Esophagus muscularis mucosa (tissue), 4 donors: ENCODE measurements at places on chromosomes 7 and 10. TPM values are rescaled to one million over a fixed set of nuclear protein-coding genes. Genes with fewer than 3 reads are reported as not detected.

NOS3 gene
- 3.7 TPM for total RNA-seq

TYW1B gene
- 0.99 TPM for total RNA-seq

HOXA3 gene
- 11.4 TPM for total RNA-seq

OPN1SW gene
- total RNA-seq, result not detected

CUZD1 gene
- total RNA-seq, result 0.42 TPM

LEP gene
- total RNA-seq, result not detected

MEPCE gene
- total RNA-seq, result 41.1 TPM

DNA sequence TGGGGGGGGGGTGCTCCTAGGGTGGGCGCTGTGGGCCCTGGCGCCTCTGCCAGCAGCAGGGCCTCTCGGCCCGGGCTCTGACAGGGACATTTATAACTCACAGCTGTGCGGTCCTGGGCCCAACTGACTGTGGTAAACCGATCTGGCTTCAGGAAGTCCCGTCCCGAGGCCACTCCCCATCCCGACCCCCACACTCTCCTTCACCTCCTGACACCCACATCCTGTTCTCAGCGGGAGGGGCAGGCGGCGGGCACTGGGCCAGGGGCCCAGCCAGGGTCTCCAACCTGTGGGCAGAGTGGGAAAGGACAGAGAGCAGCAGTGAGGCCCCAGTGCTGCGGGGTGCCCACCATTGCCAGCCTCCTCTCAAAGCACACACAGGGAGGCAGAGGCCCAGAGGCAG is 69.1 kb downstream of the ZMIZ1 start:
- H3K27me3 ChIP-seq, result no peaks in the 10 kb centered on the region
- no peak for DNase-seq
- H3K4me3 ChIP-seq, result no peak overlapping the region
- peaks cover 99% of the 10 kb centered on the region for H3K4me1 ChIP-seq
- H3K36me3 ChIP-seq, result peaks cover 31% of the 10 kb centered on the region

DNA sequence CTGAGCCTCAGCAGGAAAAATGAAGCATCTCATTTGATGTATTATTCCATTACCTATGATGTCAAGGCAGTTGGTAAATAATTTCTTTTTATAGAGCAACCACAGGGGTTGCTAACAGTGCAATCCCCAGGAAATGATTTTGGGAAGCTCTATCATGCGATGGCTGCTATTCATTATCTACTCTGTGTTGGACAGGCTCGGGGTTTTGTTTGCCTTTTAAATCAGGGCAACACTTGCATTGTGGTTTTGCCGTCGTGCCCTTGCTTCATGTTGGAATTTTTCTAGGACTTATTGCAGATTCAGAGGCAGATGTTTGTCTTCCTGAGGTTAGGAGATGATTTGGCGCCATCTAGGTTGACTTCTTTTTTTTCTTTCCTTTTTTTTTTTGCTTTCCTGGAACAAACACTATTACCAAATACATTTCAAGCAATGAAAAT is 128.4 kb downstream of the BICC1 start:
- H3K27me3 ChIP-seq, result no peaks in the 10 kb centered on the region
- H3K36me3 ChIP-seq, result no peaks in the 10 kb centered on the region
- peaks cover 4% of the 10 kb centered on the region for H3K4me1 ChIP-seq
- H3K27ac ChIP-seq, result peak overlapping the region; percentile 75

DNA sequence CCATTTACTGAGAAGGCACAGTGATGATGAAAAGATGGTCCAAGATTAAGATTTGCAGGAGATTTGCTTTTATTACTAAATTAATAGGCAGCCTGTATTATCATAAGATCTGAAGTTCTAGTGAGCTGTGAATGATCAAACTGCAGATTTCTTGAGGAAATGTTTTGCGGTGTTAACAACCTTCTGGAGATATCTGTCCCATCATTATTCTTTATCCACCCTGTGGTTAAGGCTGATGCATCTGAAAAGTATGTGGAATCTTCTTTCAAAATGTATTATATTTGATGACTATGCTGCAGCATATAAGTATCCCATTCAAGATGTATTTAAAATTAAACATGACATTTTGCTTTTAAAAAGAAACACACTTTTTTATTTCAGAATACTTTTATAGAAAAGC is 150.3 kb downstream of the POLR1F start:
- DNase-seq, result no peak
- no peaks in the 10 kb centered on the region for H3K4me1 ChIP-seq
- H3K4me3 ChIP-seq, result no peak overlapping the region
- H3K27ac ChIP-seq, result no peak overlapping the region
- H3K36me3 ChIP-seq, result no peaks in the 10 kb centered on the region

- no peak overlapping the region for H3K27ac ChIP-seq
- no peak for DNase-seq
- H3K36me3 ChIP-seq, result no peaks in the 10 kb centered on the region
Observed at GRCh38 chr7:12812111-12812510, 124.7 kb downstream of the ARL4A start.

DNA sequence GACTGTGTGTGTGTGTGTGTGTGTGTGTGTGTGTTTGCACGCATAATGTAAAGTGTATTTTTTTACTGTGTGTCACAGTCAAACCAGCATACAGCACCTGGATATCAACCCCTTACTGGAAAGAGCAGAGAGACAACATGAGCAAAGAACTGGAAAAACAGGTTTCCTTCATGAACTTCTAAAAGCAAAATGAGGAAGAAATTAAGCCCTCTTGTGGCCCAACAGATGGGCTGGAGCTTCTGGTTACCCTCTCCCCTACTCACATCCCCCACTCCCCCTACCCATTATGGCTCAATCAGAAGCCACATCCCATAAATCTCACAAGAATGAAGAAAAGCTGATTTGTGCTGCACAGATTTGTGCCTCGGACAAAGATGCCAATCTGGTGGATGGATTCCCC is 36.2 kb downstream of the PDE1C start:
- H3K36me3 ChIP-seq, result no peaks in the 10 kb centered on the region
- H3K4me3 ChIP-seq, result no peak overlapping the region
- H3K27me3 ChIP-seq, result no peaks in the 10 kb centered on the region
- H3K27ac ChIP-seq, result no peak overlapping the region
- DNase-seq, result no peak
- H3K4me1 ChIP-seq, result no peaks in the 10 kb centered on the region

GRCh38 chr10:37535459-37536246 is 321.8 kb downstream of the ZNF248 start:
- DNase-seq, result no peak
- H3K27me3 ChIP-seq, result no peaks in the 10 kb centered on the region
- H3K27ac ChIP-seq, result no peak overlapping the region
- H3K4me1 ChIP-seq, result no peaks in the 10 kb centered on the region

GRCh38 chr7:137446025-137446424 is 102.5 kb upstream of the PTN start:
- H3K4me3 ChIP-seq, result no peak overlapping the region
- H3K36me3 ChIP-seq, result no peaks in the 10 kb centered on the region

DNA sequence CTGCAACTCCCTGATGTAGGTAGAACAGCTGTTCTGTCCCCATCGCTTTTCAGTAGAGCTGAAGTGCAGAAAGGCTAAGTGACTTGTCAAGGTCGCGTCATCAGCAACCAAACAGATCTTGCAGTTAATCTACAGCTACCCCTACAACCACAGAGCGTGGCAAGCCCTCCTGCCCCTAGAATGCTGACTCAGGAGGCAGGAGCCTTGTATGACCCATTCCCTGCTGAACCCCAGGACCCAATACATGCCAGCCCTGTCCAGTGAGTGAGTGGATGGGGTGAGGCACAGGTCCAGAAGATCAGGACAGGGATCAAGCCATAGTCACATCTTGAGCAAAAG is 26.6 kb upstream of the GJD4 start:
- H3K4me3 ChIP-seq, result no peak overlapping the region
- DNase-seq, result no peak
- no peaks in the 10 kb centered on the region for H3K27me3 ChIP-seq
- H3K4me1 ChIP-seq, result peaks cover 6% of the 10 kb centered on the region

GRCh38 chr7:82173400-82174021 is 270.1 kb downstream of the CACNA2D1 start:
- no peak for DNase-seq
- H3K36me3 ChIP-seq, result no peaks in the 10 kb centered on the region
- H3K4me1 ChIP-seq, result no peaks in the 10 kb centered on the region
- no peaks in the 10 kb centered on the region for H3K27me3 ChIP-seq
- H3K27ac ChIP-seq, result no peak overlapping the region

DNA sequence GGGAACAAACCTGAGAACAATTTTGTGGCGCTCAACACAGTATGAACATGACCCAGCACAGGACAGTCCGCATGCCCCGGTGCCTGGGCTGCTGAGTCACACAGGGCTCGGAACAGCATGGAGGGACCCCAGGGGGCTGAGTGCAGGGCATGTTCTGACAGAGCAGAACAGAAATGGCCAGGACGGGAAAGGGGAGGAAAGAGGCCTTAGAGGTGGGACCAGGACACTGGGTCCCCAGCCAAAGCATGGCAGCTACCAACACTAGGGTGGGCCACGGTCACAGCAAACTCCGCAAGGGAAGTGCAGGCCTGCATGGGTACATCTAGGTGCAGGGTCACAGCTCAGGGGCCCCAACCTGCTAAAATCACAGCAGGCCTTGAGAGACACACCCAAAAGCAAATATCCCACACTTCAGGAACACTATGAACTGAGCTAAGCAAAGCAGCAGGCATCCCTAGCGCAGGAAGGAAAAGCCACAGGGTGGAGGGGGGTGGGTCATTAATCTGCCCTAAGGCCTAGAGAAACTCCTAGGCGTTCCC is 5.6 kb downstream of the IMPDH1 start:
- H3K4me3 ChIP-seq, result peak overlapping the region; percentile 95
- peaks cover 44% of the 10 kb centered on the region for H3K4me1 ChIP-seq
- peaks cover 41% of the 10 kb centered on the region for H3K36me3 ChIP-seq
- no peaks in the 10 kb centered on the region for H3K27me3 ChIP-seq
- no peak overlapping the region for H3K27ac ChIP-seq

DNA sequence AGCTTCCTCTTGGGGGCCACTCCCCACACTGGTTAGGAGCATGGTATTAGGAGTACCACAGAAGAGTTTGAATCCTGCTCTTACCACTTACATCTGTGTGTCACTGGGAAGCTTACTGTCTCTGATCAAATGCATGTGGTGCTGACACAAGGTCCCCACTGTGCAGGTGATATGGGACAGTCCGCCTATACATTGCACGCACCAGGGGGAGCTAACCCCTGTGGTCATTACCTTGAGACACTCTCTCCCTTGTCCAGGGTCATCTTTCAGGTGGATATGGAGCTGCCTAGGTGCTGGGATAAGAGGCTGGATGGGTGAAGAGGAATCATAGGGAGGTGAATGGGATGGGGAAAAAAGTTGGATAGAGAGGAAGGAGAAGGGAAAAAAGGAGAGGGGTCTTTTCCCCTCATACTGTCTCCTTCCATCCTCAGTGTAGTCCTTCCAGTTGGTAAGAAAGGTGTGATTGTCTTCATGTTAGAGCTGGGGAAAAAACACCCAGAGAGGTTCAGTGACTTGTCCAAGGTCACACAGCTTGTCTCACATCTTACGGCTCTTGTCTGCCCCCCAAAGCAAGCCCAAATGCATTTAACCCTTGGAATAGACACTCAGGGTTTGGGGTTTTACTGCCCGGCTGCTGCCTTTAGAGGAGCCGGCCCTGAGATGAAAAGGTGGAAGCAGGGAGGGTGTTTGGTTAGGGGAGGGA is 125.9 kb downstream of the CDH23 start:
- no peak overlapping the region for H3K27ac ChIP-seq
- H3K4me3 ChIP-seq, result no peak overlapping the region
- DNase-seq, result no peak
- no peaks in the 10 kb centered on the region for H3K27me3 ChIP-seq

DNA sequence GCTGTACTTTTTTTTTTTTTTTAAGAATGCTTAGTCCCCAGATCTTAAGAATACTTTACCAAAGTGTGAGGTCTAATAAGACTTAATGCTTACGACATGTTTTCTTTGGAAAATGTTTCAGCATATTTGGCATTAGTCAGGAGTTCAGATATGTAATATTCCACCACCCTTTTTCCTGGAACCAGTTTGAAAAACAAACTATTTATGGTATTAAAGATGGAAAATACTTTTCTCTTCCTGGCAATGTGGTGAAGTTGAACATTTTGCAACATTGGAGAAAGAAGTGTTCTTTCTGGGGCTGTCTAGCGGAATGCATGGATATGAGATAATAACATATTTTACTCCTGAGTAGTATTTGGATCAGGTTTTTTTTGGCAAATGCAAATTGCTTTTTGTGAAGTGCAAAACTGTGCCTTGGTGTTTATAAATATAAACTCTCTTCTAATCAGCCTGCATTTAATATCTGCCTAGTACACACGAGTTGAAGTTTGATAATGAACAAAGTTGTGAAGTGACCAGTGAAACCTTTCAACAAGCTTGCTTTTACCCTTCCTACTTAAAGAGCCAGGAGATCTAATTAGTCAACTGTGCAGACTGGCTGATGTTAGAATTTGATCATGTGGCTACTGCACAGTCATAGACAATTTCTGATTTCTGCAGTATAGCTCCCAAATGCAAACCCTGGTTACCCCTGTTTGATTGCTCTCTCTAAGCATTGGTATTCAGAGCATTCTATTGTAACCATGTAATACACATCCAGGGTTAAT is 20.9 kb downstream of the MAP3K8 start:
- no peak for DNase-seq
- no peaks in the 10 kb centered on the region for H3K27me3 ChIP-seq
- H3K4me1 ChIP-seq, result peaks cover 60% of the 10 kb centered on the region
- H3K27ac ChIP-seq, result peak overlapping the region; percentile 86
- no peak overlapping the region for H3K4me3 ChIP-seq
- H3K36me3 ChIP-seq, result peaks cover 32% of the 10 kb centered on the region

DNA sequence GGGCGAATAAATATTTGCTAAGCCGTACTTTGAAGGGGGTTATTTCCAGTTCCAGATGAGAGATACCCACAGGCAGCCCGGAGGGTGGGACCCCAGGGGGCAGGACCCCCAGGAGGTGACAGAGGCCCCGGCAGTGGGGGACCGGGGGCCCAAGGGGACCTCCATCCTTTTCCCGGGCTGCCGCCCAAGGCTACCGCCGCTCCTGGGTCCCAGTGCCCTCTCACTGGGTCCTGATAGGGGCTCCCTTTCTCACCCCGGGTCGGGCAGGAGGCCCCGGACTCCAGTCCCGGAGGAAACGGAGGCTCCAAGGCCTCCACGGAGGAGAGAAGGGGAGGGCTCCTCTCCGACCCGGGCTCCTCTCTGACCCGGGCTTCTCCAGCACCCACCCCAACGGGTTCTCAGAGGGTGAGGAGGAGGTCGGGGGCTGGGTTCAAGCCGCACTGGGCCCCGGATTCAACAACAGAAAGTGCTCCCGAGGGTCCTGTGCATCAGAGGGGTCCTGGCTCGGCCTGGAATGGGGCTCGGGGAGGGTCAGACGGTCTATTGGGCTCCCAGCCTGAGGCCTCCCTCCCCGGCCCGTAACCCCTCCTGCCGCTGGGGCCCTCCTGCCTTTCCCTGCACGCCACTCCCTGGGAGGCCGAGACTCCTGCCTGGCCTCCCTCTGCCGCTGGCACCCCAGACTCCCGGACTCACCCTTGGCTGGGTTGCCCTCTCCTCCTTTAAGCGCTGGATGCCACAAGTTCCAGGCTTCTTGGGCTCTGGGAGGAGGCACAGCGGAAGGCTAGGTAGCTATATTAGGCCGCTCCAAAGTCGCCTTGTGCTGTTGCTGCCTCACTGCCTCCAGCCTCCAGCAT is 62.5 kb downstream of the ZNF37A start:
- H3K4me3 ChIP-seq, result no peak overlapping the region
- H3K36me3 ChIP-seq, result no peaks in the 10 kb centered on the region
- H3K27ac ChIP-seq, result no peak overlapping the region
- no peaks in the 10 kb centered on the region for H3K4me1 ChIP-seq
- no peaks in the 10 kb centered on the region for H3K27me3 ChIP-seq
